ENCODE measurements at places on chromosomes 4 and X.

DNA sequence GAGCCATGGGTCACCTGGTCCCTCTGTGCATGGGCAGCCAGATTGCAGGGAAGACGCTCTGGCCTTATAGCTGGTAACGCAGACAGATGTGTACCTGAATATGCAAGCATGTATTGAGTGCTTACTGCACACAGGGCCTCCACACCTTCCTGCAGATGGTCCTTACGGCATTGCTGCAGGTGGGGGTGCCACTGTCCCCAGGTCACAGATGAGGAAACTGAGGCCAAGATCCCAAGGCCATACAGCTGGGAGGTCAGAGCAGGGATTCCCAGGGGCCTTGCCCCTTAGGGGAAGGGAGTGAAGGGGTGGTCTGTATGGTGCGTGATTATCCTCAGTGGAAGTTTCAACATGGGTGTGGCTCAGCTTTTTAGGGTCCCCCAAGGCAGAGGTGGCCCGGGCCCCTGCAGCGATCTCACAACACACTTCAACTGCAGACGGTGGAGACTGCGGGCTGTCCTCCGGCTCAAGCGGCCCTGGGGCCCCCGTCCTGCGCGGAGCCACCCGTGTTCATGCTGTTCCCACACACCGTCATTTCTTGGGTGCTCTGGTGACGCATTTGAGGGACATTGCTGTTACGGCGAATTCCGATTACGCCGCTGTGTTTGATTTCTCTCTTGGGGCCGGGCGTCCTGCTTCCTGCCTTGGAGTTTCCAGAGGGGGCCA, 8.1 kb downstream of the DOK7 start:
- DNase-seq, result no peak

DNA sequence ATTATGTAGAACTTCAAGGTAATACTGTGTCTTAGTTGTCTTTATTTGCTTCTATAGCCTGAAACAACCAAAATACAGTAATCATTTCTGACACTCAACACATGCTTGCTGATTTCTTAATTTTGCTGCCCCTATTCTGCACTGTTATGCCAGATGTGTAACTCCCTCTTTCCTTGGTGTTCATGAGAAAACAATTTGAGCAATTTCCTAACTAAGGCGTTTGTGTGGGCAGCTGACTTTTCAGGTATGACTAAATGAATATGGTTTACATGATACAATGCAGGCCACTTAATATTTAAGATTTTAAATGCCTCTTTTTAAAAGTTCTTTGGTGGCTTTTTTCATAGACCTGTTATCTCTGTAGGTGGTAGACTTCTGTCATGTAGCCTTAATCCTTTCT, 46.1 kb upstream of the CENPE start:
- no peak for DNase-seq

GRCh38 chr4:56115898-56116297, 167.2 kb downstream of the CEP135 start:
- peak; percentile 36 for DNase-seq

DNA sequence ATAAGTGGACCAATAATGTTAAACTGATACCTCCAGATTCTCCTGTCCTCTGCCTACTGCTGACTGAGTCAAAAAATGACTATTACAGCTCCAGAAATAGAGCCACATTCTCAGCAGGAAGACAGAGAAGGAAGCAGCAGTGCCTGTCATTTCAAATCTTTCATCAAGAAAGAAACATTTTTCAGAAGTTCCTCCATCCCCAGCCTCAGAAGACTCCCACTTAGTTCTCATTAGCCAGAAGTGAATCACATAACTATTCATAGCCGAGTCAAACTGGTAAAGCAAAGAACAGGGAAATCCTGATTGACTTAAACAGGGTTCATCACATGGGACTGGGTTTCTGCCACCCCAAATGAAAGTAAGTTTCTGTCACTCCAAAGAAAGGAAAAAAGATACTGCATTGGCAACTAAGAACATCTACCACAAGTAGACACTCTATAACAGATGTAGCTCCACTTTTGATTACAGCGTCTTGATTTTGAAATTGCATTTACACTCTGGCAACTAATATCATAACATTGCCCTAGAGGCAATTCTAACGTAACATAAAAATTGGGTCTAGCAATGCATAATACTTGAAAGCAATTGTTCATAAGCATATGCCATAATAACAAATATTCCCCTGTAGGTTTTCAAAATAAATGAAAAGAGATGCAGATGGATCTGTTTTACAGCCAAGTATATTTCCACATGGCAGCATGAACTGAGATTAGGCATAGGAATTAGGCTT, 599.8 kb downstream of the GALNTL6 start:
- DNase-seq, result no peak

GRCh38 chr4:4388836-4389575, 2.1 kb downstream of the NSG1 start:
- no peak for DNase-seq

Data from hematopoietic multipotent progenitor cell treated with erythropoietin and hydrocortisone succinate and interleukin-3 and kit ligand, for 17 days (in vitro differentiated cells).